ENCODE measurements at places on chromosomes 1 and 21.

GRCh38 chr1:240148333-240148732, 56.6 kb downstream of the FMN2 start:
- no peak for DNase-seq

- no peak for DNase-seq
Observed at GRCh38 chr1:150970808-150971582, 3.6 kb downstream of the CERS2 start.

- no peak for DNase-seq
Observed at GRCh38 chr1:3561702-3562101, 49.6 kb downstream of the MEGF6 start.

DNA sequence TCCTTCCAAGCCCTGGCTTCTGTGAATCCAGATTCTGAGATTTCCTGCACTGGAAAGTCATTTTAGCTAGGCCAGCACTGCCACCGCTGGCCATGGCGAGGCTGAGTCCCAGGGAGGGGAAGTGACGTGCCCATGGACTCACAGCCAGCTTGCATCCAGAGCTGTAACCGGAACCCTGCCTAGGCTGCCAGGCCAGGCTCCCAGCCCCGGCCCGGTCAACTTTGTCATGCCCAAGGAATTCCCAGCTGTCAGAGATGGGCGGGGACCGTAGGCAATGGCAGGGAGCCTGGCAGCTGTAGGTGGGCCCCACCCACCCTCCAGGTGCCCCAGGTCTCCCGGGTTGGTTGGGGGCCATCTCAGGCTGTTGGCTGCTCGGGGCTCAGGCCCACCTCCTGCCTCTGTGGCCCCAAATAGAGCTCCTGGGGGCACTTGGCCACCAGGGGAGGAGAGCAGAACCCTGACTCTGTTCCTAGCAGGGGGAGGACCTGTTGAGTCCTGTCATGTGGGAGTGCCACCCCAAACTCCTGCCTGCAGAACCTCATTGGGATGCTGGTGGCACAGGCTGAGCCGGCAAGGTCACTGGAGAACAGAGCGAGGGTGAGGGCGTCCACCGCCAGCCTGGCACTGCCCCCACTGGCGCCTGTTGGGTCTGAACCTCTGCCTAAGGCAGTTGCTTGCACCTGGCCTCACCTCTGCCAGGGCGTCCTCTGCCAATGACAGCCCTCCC, 57.8 kb downstream of the FOXO6 start:
- DNase-seq: no peak

- DNase-seq: no peak
Observed at GRCh38 chr1:37794372-37795339, 1.0 kb downstream of the MANEAL start.

GRCh38 chr1:211492511-211493132, 660 bp upstream of the RD3 start:
- no peak for DNase-seq

All from stimulated activated CD4-positive, alpha-beta T cell treated with anti-CD3 and anti-CD28 coated beads, TNF-alpha, amount 100 ng/mL, for 4 hours (primary cell).